ENCODE measurements at places on chromosomes 3 and 15. TPM values are rescaled to one million over a fixed set of nuclear protein-coding genes. Genes with fewer than 3 reads are reported as not detected.

The VEPH1 gene
- 6.4 TPM for polyA plus RNA-seq

The ITPKA gene
- polyA plus RNA-seq = 0.34 TPM

The TM4SF1 gene
- 379 TPM for polyA plus RNA-seq

The IGDCC3 gene
- polyA plus RNA-seq = 0.01 TPM

The CNTN3 gene
- 0.45 TPM for polyA plus RNA-seq

The ZNF660 gene
- 1.3 TPM for polyA plus RNA-seq

The GUCA1C gene
- polyA plus RNA-seq = 25.7 TPM

The CCDC54 gene
- not detected for polyA plus RNA-seq

The LOXL1 gene
- polyA plus RNA-seq = 6.7 TPM

The GOLIM4 gene
- polyA plus RNA-seq = 21.9 TPM

The LMAN1L gene
- 0.01 TPM for polyA plus RNA-seq

The ADPGK gene
- polyA plus RNA-seq = 21.6 TPM

The GPR149 gene
- not detected for polyA plus RNA-seq

The PRTG gene
- 0.22 TPM for polyA plus RNA-seq

The GOLGA8S gene
- polyA plus RNA-seq = 0.18 TPM

The C15orf62 gene
- polyA plus RNA-seq = 0.33 TPM

The GABRR3 gene
- not detected for polyA plus RNA-seq

The CGGBP1 gene
- polyA plus RNA-seq = 31.5 TPM

The DISP2 gene
- polyA plus RNA-seq = 0.56 TPM

The PLCH1 gene
- 0.13 TPM for polyA plus RNA-seq

The ISG20 gene
- polyA plus RNA-seq = 8.3 TPM

The RARB gene
- 3.0 TPM for polyA plus RNA-seq

The MUC4 gene
- 0.13 TPM for polyA plus RNA-seq

The PTH1R gene
- polyA plus RNA-seq = 44.7 TPM

The EFHB gene
- polyA plus RNA-seq = 3.5 TPM

The TMC3 gene
- polyA plus RNA-seq = 0.01 TPM

The KNG1 gene
- polyA plus RNA-seq = 0.02 TPM

The SST gene
- polyA plus RNA-seq = 13.1 TPM

The RLBP1 gene
- polyA plus RNA-seq = not detected

The MCTP2 gene
- 4.7 TPM for polyA plus RNA-seq

The SENP5 gene
- 8.2 TPM for polyA plus RNA-seq

The SLC6A11 gene
- not detected for polyA plus RNA-seq

The ERICH6 gene
- polyA plus RNA-seq = not detected

The SLC6A20 gene
- polyA plus RNA-seq = 0.51 TPM

The FGD5 gene
- 19.5 TPM for polyA plus RNA-seq

All from adipose tissue (tissue), 3 donors.